ENCODE measurements at places on chromosomes 7 and 10.

DNA sequence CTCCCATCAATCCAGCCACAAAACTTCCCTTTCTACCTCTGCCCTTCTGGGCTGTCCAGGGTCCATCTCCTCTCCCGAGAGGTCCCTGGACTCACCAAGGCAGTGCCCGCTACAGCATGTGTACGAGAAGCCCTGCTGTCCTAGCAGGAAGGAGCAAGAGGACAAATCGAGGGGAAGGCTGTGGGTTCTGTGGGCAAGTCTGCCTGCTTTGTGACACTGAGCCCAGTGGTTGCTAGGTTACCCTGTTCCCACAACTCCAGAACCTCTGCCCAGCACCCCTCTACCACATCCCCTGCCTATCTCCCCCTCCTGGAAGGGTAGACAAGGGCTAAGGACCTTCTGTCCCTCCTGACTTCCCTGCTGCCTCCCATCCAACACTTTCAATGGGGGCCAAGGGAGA, at the start of gene TBATA:
Gene TBATA, minus strand, starts transcription at position 188 of the 400 bp plus-strand sequence. CDS start 1,998 bp downstream, outside the sequence.
- DNase-seq: no peak

- no peak for DNase-seq
Measured at GRCh38 chr7:10644849-10645248, 328.8 kb upstream of the PHF14 start.

DNA sequence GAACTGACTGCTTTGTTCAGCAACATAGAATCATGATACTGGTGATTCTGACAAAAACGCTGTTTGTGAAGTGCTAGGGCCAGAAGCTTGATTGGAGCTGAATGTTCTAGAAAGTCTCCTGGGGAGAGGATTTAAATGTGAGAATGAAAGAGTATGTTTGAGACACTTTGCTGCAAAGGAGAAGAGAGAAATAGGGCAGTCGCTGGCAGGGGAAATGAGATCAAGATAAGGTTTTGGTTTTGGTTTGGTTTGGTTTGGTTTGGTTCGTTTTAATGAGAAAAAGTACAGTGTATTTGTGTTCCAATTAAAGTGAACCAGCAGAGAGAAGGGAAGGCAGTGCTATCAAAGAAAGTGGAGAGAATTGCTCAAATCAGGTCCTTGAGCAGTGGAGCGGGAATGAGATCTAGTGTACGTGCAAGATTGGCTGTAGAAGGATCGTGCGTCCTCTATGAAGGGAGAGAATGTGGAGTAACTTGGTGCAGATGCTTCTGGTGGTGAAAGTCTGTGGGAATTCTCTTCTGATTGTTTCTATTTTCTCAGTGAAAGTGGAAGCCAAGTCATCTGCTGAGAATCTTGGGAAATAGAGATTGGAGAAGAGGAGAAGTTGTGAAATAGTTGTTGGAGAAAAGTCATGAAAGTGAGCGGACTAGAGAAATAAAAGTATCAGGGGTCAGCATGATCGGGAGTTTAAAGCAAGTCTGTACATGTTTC, 270.5 kb downstream of the CCDC3 start:
- DNase-seq: no peak

DNA sequence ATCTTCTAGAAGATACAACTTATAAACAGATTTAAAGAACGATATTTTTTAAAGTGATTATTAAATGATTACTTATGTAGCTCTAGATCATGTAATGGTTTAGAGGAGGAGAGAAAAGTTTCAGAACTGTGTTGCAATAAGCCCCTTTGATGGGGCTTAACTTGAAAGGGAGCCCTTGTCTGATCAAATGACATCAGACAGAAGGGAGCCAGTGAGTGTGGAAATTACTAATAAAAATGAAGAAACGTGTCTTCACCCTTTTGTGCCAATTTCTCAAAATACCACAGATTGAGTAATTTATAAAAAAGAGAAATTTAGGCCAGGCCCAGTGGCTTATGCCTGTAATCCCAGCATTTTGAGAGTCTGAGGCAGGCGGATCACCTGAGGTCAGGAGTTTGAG, 318.2 kb downstream of the EXOC4 start:
- no peak for DNase-seq

- no peak for DNase-seq
Measured at GRCh38 chr7:136359333-136359903, 382.3 kb upstream of the MTPN start.

DNA sequence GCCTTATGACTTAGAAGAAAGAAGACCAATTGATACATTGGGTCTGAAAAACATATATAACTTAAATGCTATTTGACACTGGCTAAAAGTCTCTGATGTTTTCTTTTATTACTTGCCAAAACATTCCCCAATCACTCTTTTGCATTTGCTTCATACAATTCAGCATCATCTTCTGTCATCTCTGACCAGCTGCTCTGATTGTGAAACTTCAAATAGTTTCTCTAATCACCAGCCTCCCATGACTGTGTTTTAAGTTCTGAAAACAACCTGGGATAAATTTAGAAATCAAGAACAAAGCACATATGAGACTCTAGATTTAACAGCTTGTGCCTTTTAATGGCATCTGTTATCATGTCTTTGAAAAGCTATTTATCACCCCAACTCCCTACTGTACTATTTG, 208.4 kb upstream of the KCND2 start:
- DNase-seq: no peak

DNA sequence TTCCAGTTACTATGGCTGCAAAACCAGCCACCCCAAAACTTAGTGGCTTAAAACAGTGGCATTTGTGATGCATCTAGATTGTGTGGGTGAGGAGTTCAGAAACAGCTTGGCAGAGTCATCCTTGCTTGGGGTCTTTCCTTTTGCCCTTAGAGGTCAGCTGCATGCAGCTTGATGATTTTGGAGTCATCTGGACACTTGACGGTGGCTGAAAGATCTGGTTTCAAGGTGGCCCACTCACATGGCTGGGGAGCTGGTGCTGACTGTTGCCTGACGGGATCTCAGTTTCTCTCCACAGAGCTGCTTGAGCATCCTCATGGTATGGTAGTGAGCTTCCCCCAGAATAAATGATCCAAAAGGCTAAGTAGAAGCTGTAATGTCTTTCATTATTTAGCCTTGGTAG, 191.3 kb upstream of the GALNT17 start:
- no peak for DNase-seq

DNA sequence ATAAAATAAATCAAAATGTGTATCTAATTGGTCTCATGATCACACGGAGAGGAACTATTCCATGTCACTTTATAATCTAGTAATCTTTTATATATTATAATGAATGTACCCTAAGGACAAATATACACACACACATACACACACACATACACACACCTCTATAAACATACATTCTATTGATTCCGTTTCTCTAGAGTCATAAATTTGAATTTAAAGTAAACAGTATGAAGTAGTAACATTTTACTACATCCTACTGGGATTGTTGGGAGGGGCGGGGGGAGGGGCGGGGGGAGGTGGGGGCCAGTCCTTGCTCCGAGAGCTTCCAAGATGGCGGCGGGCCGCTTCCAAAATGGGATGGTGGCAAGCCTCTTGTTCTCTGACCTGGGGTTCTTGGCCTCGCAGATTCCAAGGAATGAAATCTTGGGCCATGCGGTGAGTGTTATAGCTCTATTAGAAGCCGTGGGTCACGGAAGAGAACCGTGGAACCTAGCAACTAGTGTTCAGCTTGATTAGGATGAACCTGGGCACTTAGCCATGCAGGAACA, 143.2 kb downstream of the REEP3 start:
- peak; percentile 31 for DNase-seq

DNA sequence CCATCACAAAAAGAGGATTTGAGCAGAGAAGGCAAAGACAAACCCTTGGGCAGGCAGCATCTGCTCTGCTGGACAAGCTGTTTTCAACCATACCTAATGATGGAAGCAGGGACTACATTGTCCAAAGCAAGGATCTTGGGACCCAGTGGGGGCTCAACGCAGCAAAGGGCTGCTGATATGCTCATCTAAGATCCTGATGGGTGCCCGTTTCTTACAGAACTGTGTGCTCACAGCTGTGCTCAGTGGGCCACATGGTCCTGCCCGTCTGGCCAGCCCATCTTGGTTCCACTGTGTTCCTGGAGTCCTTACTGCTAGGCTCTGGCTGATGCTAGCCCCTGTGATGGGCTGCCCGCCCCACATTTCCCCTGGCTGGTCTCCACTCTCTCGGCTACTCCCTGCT, 36.1 kb downstream of the GPRIN2 start:
- DNase-seq: no peak
